ENCODE measurements at places on chromosomes 12 and 14.

- no peak for DNase-seq
These were observed 309.4 kb downstream of the VRK1 start for GRCh38 chr14:97106609-97107008.

DNA sequence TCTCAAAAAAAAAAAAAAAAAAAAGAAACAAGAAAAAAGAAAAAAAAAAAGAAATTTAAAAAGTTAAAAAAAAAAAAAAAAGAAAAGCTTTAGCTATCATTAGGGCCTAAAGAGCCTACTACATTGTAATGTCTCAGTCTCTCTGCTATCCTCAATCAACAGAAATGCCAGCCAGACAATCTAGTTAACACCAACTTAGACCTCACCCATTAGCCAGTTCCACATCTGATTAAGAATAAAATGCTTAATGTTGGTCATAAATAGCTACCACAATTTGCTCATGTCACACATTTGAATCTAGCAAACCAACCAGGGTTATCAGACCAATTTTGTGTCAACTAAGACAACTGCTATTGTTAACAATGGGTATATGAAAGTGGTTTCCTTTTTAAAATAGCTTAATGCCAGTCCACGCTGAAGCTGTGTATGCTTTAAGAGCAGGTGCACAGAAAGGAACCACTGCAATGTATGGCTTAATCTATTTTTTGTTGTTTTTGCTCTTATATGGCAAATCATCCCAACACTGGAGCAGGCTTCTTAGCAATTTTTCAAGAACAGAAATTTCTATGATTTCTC lies 45.5 kb upstream of the SELPLG start:
- DNase-seq, result no peak

DNA sequence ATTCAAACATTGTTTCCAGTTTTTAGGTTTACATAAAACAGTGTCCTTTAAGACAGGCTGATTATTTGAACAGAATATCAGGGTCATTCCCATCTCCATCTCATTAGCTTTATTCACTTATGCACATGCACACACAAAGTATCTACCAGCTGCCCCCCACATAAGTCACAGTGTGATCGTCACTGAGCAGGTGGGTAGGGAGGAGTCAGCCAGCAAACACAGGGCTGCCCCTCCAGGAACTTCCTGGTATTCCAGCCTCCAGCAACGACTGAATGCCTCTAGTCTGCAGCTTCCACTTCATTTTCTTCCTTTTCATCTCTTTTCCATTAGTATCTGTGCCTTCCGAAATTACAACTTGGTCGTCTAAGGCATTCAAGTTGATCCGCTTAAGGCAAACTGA lies 48.8 kb upstream of the FOXN3 start:
- DNase-seq, result no peak

GRCh38 chr12:124750787-124751471 lies 112.7 kb downstream of the SCARB1 start:
- DNase-seq, result no peak

- no peak for DNase-seq
These were observed 620 bp downstream of the PGAM5 start for GRCh38 chr12:132711080-132711843.

GRCh38 chr14:90405755-90406154 lies 8.9 kb downstream of the CALM1 start:
- DNase-seq, result no peak

Measured in AG04450 (cell line).